ENCODE measurements at places on chromosomes 13 and 19.

DNA sequence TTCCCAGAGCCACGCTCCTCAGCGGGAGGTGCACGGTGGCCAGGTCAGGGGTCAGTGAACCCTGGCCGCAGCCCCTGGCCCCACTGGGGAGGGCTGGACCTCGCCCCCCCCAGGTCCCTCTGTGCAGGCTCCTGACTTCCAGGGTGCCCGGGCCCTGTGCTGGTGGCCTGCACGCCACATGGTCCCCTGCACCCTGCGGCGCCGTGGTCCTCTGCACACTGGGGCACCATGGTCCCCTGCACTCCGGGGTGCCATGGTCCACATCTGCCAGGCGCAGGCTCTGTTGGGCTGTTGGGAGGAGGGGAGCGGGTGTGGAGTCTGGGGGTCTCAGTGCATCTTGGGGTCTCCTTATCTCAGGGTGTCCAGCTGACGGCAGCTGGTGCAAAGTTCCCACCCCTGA lies 23.3 kb upstream of the TMEM255B start:
- DNase-seq, result no peak

DNA sequence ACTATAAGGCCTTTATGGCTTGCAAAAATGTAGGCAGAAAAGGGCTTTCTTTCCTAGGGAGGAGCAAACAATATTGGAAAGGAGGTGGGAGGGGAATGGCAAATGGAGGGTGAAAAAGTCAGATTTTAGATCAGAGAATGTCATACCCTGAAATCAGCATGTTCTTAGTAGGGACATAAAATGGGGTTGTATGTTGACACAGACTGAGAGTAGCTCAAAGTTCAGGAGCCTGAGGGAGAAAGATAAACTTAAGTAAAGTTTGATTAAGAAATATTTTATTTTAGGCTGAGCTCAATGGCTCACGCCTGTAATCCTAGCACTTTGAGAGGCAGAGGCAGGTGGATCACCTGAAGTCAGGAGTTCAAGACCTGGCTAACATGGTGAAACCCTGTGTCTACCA lies 83.8 kb downstream of the ZNF737 start:
- DNase-seq, result no peak

GRCh38 chr13:33089311-33089710 lies 73.1 kb downstream of the KL start:
- no peak for DNase-seq

GRCh38 chr19:13214036-13214730 lies 64.0 kb downstream of the IER2 start:
- no peak for DNase-seq

DNA sequence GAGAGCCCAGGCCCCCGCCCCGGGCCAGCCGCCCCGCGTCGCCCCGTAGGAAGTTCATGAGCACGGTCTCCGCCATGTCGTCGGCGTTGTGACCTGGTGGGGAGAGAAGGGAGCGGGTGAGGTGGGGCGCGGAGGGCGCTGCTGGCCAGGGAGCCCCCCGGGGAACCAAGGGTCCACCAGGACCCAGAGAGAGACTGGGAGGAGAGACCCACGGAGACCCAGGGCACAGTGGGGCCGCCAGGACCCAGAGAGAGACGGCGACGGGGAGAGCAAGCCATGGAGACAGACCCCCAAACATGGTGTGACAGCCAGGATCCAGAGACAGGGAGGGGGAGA lies 9.2 kb downstream of the CTU1 start:
- no peak for DNase-seq

DNA sequence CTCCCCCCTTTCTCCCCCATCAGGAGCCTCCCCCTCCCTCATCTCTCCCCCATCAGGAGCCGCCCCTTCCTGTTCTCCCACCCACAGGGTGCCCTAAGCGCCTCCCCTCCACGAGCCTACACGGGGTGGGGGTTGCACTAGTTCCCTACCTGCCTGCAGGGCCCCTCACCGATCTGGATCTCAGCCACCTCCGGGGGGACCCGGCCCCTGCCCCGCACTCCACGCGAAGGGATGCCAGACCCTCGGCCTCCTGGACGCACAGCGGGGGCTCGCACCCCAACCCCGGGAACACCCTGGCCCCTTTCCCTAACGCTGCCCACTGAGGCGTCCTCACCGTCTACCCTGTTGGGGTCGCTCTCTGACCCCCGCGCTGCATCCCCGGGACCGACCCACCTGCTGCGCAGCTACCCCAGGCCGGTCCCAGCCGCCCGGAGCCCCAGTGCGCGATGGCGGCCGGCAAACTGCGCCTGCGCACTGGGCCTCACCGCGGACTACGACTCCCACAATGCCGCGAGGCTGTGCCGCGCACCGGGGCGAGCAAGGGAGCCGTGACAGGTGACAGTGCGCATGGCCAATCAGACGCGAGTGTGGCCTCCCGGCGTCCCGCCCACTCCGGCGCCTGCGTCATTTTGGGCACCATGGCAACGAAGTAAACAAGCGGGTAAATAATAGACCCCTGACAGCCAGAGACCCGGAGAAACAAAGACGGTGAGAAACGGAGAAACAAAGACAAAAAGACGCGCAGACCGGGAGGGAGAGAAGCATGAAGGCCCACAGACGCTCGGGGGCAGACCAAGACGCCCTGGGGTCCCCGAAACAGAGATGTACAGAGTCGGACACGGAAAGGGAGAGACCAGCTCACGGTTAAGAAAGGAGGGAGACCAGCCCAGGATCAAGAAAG lies at the start of gene ZSCAN18:
ZSCAN18 (minus strand) TSS at position 451 of the 901 bp plus-strand sequence. CDS start 7,964 bp downstream, outside the sequence.
- peak; percentile 98 for DNase-seq

DNA sequence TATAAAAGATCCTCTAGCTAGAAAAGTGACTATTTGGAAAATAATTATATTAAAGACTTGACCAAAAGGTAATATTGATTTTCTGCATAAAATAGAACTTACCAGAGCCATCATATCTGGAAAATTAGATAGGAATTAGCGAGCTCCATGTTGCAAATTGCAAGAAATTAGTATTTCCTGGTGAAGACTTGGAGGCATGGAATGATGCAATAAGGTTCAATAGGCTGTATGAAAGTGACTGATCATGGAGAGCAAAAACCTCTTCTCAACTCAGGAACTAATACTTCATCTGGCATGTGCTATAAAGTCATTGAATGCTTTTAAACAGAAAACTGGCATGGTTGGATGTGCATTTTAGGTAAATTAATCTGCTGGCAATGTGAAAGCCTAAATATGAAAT lies 66.3 kb upstream of the UFM1 start:
- DNase-seq, result no peak

DNA sequence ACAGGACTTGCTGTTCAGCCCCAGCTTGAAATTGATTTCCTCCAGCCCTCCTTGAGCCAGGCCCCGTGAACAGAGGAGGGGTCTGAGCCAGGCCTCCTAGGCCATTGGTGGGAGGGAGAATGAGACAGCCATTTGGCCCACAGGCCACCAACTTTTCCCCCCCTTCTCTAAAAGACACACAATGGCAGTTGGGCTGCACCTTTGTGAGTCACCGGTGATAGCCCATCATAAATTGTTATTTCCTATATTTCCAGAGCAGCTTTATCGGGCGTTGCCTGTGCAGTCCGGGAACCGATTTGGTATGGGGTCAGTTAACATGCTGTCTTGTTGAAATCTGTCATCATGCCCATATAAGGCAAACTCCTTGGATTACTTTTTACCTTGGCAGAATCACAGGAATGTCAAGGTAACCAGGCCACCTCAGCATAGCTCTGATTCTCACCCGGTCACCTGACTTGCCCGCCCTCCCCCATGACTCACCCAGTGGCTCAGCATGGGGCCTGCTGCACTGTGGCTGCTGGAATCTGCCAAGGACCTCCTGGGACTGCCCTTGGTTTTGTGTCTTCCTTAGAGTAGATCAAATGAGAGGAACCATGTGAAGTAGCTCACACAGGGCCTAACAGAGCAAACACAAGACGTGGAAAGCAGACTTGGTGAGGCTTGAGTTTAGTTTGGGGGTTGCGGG lies 36.1 kb downstream of the ACTN4 start:
- peak; percentile 37 for DNase-seq

GRCh38 chr19:46298479-46299003 lies 1.7 kb downstream of the HIF3A start:
- no peak for DNase-seq
